ENCODE measurements at places on chromosomes 2 and 18.

- DNase-seq, result peak; percentile 29
Measured at GRCh38 chr2:6946722-6947121, 29.5 kb downstream of the RNF144A start.

DNA sequence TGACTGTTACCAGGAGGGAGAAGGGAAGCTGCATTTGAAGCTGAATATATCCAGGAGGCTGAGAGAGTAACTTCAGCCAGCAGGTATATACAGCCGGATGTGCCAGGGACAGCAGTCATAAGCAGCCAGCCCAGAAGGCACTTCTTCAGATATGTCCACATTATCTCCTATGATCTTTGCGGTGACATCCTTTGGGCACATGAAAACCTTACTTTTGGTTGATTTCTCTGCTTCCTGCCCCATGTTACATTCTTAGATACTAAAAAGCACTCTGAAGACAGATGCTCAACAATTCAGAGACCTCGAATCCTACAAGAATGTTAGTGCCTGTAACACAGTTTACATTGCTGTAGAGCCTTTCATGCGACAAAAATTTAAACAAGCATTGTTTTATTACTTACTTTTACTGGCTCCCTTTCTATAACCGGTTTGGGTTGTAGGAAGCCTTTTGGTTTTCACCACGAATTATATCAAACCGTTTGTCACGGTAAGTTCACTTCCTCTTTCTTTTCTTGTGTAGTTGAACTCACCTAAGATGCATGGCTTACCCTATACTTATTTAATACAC lies 50.3 kb upstream of the TLK1 start:
- no peak for DNase-seq

DNA sequence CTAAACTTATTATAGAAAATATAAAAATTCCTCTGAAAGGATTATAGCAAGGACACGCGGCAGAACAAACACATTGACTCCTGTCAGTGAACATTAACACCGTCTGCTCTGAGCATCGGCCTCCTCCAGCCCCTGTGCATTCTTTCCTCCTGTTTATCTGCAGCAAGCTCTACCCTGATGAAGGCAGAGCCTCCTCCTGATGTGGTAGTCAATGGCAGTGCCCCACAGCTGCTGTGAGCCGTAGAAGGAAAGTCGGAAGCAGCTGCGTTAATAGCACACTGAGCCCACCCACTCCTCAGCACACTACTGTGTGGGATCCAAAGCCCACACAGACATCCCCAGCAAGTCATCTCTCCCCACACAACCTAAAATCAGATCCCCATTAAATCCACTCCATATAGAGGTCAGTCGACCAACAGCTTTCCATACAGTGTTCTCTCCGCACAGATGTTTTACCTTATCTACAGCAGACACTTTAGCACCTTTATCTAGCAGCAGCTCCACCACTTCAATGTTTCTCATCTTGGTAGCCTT lies 41.0 kb downstream of the KIDINS220 start:
- DNase-seq, result no peak

- peak; percentile 13 for DNase-seq
Measured at GRCh38 chr18:7764405-7764804, 197.3 kb downstream of the PTPRM start.

DNA sequence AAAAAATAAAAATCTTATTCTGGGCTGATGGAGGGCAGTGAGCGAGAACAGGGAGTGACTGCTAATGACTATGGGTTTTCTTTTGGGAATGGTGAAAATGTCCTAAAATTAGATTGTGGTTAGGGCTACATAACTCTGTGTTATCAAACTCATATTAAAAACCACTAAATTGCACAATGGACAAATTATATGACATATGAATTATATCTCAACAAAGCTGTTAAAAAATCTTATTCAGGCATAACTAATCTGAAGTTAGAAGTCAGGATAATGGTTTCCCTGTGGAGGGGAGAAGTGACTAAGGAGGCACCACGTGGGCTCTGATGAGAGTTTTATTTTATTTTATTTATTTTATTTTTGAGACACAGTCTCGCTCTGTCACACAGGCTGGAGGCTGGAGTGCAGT lies 32.1 kb upstream of the DPP4 start:
- peak; percentile 81 for DNase-seq

DNA sequence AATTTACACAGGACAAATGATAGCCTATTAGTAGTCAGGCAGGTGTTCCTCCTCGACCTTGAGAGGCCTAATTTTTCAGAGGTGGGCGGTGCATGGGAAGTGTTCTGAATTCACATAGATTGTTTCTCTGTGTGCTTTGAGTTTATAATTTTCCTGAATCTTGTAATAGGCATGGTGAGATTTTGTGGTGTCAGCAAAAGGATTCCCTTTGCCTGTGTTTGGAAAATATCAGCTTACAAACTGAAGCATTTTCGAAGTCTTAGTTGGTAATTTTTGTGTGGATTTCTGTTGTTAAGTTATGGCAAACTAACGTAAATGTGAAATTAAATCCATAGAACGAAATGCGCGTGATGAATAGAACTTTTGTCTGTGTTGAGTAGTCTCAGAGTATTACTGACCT lies 194.0 kb upstream of the RBMS1 start:
- DNase-seq, result no peak

- no peak for DNase-seq
Measured at GRCh38 chr2:176137906-176138305, 8.4 kb downstream of the HOXD8 start.

Data from RCC 7860 (cell line).